Activated CD4-positive, CD25-positive, alpha-beta regulatory T cell treated with anti-CD3 and anti-CD28 coated beads, Interleukin-2, amount 50 U/mL, for 72 hours (primary cell): ENCODE measurements at places on chromosomes 1 and 21.
A peak's percentile ranks its signal among the peaks of the same experiment; 100 is the strongest.

DNA sequence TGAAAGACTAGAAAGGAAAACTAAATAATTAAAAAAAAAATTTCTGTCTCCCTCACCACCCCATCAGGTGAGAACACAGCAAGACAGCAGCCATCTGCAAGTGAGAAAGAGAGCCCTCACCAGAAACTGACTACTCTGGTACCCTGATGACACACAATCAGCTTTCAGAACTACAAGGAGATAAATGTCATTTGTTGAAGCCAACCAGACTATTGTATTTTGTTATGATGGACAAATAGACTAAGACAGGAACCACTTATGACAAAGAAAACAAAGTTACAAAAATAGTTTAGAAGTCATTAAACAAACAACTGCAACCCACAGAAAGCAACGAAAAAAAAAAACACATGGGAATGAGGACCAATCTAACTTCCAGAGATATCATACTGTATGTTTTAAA lies 98.3 kb downstream of the FAF1 start:
- DNase-seq, result no peak

GRCh38 chr1:227666286-227666685 lies 68.8 kb downstream of the JMJD4 start:
- DNase-seq, result no peak

- DNase-seq, result no peak
These were observed 376.9 kb downstream of the HHIPL2 start for GRCh38 chr1:222171005-222171404.

DNA sequence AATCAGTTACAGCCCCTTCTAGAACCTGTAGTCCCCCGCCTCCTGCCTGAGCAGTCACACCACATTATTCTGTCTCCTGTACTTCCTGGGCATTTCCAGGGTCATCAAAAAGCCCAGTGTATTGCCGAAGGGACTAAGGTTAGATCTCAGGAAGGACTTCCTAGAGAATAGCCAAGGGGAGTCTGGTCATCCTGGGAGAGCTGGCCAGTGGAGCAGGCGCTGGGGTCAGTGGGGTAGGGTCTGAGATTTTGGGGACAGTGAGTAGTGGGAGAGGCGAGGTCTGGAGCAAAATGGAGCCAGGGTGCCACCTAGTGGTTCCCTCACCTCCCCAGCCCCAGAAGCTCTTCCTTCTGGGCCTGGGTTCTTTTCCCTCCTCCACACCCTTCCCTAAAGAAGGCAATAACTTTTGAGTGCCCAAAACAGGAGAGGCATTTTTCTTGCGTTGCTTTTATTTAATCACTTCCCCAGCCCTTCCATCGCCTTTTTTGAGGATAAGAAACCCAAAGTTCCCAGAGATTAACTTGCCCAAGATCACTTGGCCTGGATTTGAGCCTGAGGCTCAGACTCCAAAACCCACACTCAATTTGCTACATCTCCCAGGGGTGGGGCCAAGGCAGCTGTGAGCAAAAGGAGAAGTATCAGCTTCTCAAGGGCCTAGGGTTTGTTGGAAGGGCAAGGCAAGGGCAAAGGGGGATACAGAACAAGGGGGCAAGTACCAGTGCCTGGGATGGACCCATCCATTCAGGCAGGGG lies 7.3 kb upstream of the PMVK start:
- DNase-seq, result peak; percentile 54

- no peak for DNase-seq
These were observed 1.2 kb upstream of the SLC25A34 start for GRCh38 chr1:15734901-15735300.
